ENCODE measurements at places on chromosomes 11 and 22.

DNA sequence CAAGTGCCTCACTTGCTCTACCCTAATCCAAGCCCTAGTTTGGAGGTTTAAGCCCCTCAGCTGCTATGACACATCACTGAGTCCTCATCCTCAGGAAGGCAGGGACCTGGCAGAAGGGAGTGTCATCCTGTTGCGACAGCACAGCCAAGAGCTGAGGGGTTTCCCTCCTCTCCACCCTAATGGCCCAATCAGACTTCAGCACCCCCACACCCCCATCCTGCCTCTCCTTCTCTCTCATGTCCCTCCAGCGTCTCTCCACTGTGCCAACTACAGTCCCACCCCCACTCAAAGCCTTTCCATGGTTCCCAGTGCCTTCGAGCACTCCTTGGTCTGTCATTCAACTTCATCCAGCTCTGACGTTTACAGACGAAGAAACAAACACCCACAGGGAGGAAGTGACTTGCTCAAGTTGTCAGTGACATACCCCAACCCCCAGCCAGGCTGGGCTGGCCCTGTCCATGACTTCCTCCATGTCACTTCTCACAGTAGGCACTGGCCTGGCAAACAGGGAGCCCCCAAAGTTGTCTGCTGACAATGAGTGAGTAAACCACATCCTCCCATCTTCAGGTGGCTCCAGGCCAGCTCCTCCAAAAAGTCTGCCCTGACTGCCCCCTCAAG is 15.6 kb downstream of the ARAP1 start:
- DNase-seq, result no peak

DNA sequence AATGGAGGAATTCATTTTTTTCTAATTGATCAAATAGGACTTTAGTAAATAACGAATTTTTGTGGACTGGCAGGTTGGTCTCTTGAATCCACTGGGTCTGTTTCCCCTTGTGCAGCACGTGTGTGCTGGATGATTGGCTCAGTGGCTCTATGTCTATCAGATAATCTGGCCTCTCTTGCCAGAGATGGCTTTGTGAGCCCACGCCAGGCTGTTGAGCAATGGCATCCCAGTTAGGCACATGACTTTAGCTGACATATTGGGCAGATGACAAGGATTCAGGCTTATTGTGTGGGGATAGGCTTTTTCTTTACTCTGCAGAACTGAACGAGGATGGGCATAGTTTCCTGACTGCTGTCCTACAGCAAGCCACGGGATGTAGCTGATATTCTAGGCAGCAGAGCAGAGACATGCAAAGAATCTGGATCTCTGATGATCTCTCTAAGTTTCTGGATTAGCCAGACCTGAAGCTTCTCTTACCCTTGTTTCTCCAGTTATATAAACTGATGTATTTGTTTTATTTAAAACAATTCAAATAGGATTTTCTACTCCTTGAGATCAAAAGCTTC is 144.9 kb downstream of the ARHGAP42 start:
- DNase-seq, result no peak

DNA sequence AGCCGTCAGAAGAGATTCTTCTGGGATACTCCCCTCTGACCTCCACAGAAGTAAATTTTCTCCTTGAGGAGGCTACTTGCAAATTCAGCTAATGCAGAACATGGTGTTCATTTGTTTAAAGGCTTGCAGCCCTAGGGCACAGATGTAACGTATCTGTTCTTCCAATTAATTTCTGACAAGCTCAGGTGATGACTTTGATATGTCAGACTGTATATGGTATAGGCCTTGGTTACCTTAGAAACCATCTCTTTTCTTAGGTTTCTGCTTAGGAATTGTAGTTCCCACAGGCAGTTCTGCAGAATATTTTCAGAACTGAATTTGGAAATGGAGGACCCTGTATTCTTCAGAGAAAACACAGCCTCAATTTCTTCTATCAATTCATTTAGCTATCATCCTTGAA is 117.1 kb downstream of the DDX10 start:
- no peak for DNase-seq

DNA sequence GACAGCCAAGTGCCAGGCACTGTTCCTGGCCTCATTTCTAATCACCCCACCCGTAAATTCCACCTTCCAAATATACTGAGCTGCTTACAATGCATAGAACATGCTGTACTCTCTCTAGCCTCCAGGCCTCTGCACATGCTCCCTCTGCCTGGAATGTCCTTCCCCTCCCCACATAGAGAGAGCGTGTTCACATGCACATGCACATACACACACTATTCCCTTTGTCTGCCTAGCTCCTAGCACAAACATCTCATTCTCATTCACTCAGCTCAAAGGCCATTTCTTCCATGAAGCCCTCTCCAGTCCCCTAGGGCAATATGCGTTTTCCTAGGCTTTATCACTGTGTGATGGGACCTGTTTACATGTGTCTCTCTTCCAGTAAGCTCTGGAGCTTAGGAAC is 144.6 kb downstream of the WT1 start:
- peak; percentile 53 for DNase-seq

DNA sequence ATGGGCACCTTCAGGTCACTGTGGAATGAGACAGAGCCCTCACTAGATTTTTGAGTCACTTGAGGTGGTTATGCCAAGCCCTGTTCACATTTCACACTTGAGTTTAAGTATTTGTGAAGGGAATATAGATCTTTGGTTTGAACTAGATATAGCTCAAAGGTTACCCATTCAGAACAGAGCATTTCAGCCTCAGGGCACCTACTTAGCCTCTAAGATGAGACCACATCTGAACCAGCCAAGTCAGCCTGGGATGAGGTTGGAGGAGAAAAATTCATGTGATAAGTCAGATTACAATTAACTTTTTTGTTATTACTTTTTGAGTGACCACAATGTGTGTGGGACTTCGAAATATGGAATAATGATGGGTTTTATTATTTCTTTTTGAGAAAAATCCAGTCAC is 127.8 kb downstream of the TEAD1 start:
- DNase-seq, result no peak

DNA sequence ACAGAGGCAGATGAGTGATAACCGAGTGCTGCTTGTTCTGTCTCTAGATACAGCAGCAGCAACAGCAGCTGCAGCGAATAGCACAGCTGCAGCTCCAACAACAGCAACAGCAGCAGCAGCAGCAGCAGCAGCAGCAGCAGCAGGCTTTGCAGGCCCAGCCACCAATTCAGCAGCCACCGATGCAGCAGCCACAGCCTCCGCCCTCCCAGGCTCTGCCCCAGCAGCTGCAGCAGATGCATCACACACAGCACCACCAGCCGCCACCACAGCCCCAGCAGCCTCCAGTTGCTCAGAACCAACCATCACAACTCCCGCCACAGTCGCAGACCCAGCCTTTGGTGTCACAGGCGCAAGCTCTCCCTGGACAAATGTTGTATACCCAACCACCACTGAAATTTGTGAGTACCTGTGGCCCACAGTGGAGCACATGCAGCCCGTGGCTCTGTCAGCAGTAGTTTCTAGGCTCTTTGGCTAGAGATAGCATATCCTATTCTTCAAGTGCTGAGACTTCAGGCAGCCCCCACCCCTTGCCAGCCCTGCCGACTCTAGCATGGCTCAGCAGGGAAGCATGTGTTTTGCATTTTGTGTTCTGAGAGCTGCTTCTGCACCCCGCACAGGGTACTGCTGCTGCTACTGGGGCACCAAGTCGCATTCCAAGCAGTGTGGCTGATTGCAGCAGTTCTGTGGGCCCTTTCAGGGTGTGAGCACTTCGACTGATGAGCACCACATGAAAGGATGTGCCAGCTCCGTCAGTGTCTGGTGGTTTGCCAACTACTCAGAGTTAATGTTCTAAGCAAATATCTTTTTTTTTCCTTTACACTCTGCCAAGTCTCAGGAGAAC is 59.2 kb downstream of the MED15 start:
- no peak for DNase-seq

DNA sequence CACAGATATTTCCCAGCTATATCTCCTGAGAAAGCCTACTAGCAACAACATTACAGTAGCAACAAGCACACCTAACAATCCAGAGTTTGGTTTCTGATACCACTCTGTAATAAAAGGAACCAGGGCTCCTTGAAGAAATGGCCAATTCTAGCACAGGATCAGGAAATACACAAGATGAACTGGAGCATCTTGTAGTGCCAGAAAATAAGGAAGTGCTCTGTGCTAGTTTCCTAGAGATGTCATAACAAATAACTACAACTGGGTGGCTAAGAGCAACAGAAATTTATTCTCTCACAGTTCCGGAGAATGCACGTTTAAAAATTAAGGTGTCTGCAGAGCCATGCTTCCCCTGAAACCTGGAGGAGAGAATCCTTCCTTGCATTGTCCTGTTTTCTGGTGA is 217.8 kb downstream of the KIRREL3 start:
- DNase-seq, result no peak

All from occipital lobe (tissue), 3 donors.